CD8-positive, alpha-beta memory T cell (primary cell): ENCODE measurements at places on chromosomes 2 and 18. TPM values are rescaled to one million over a fixed set of nuclear protein-coding genes. Genes with fewer than 3 reads are reported as not detected.

Gene C2orf78
- not detected for total RNA-seq

Gene RAPH1
- 2.8 TPM for total RNA-seq

Gene POLR1B
- 67.1 TPM for total RNA-seq

Gene MATN3
- not detected for total RNA-seq

Gene KLHL29
- total RNA-seq: 0.13 TPM

Gene INHA
- total RNA-seq: not detected

Gene FMNL2
- 0.58 TPM for total RNA-seq

Gene UBXN4
- 96.9 TPM for total RNA-seq

DNA sequence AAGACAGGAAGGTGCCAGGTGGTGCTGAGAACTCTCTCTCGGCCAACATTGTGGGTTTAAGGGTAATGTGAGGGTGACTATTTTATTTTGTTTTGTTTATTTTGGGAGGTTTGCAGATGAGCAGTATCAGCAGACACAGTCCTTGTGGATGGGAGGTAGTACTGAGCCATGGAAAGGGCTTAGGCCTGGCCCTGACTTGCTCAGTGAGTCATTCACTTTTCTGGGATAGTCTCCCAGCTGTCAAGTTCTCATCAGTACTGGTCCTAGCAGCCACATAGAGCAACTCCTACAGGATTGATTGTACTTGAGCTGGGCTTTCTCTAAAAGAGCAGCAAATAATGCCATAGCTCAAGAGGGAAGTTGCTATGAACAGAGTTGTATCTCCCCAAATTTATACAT, 175.2 kb downstream of the LOXHD1 start:
- no peak for DNase-seq

- no peak for DNase-seq
These were observed 270.2 kb upstream of the RAB6C start for GRCh38 chr2:129709001-129709955.

DNA sequence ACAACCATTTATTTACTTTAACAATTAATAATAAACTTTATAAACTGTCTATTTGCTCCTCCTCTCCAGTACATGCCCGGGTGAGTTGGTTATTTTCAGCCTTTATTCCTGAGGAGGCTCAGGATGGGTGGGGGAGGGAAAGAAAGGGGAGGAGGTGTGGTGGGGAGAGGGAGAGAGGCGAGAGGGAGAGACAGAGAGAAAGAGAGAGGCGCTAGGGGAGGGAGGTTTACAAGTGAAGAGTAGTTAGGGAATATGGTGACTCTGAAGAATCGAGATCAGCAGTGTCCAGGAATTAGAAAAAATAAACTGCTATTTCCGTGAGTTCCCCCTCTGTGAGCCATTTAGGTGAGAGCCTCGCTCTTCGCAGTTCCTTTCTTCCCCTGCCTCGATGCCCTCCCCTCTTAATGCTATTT, 138.9 kb downstream of the MEIS1 start:
- DNase-seq: no peak

- no peak for DNase-seq
These were observed 77.3 kb downstream of the LONRF2 start for GRCh38 chr2:100244881-100245605.

DNA sequence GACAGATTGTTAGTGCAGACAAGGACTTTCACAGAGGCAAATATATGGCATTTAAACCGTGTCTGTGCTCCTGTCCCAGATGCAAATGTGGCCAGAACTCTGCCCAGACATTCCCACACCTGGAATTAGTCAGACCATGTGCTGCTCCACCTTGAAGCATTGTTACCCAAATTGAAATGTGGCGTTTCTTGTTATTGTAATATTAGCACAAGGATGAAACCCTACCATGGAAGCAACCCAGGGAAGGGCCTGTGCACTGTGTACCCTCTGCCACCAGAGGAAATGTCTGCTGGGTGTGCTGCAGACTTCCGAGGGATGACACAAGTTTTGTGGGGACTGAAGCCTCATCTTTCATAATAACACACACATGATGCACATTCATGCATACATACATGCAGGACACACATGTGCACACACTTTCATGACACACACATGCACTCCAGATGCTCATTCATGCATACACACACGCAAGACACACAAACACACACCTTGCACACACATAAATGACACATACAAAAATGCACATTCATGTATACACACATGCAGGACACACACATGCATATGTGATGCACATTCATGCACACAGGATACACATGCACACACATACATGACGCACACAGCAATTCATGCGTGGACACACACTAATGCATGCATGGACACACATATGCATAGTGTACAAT, 133.2 kb upstream of the SNTG2 start:
- DNase-seq: no peak

GRCh38 chr2:29187926-29188325, 72.7 kb downstream of the CLIP4 start:
- no peak for DNase-seq

DNA sequence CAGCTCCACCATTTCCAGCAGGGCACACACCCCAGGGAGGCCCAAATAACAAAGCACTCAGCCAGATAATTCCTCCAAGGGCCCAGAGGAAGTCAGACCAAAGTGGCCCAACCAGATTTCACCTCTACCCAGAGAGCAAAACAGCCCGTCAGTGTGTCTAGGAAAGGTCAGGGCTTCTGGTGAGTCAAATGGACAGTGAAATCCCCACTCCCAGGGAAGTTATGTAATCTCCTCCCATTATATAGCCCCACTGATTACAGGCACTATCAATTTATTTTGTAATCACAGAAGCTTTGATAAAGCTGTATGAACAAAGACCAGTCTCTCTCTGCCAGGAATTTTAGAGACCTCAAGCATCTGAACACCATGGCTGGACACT, 4.0 kb downstream of the B4GALT6 start:
- DNase-seq: no peak

DNA sequence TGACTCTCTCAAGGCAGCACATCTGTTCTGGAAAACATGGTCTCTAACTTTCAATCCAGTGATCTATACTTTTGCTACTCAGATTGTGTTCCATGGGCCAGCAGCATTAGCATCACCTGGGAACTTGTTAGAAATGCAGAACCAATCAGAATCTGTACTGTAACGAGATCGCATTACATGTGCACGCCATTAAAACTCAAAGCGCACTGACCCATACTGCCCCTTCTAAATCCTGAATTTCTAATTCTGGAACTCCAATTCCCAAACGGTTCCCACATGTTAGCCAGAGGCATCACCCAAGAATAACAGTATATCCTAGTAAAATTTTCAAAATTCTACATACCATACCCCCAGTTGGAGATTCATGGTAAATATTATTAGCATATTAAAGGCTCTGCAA, 10.5 kb upstream of the DCTN1 start:
- no peak for DNase-seq

DNA sequence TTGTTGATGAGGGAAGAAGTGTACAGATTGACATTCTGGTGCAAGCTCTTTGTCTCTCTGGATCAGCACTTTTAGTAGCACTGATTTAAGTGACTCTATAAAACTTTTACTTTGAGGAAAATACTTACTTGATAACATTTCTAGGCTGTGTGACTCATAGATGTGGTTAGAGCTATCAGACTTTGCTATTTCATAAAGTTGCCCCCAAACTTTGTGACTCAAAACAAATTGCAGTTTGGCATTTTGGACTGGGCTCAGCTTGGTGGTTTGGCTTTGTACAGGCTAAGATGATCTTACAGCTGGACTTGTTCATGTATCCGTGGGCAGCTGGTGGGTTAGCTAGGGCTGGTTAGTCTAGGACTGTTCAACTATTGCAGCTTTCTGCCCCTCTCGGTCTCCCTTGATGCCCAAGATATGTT, 42.1 kb upstream of the GLS start:
- DNase-seq: no peak

DNA sequence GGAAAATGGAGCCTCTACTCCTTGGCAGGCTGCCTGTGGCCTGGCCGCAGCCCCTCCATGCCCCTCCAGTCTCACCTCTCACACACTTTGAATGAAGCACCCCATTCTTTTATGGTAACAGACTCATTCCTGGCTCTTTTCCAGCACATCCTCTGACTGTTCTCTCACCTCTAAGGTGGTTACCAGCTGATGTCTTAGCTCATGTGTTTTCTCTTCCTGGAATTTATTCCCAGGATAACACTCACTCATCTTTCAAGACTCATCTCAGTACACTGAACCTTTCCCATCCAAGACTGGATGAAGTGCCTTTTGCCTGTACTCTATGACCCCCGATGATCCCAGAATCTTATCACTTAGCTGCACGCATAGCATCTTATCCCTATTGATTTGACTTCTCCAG, 50.6 kb downstream of the SLC9A4 start:
- no peak for DNase-seq

GRCh38 chr2:226660526-226660925, 139.1 kb downstream of the IRS1 start:
- DNase-seq: no peak

GRCh38 chr2:28802975-28803429, 7.6 kb upstream of the SPDYA start:
- no peak for DNase-seq

DNA sequence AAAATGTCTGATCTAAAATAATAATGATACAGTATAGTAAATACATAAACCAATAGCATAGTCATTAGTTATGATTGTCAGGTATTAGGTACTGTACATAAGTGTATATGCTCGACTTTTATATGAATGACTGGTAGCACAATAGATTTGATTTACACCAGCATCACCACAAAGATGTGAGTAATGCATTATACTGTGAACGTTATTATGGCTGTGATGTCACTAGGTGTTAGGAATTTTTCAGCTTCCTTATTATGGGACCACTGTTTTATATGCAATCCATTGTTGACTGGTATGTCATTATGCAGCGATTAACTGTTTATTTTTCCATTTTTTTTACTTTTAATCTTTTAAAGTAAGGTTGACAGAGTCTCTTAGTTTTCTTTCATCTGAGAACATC, 23.7 kb downstream of the ATP9B start:
- DNase-seq: no peak

DNA sequence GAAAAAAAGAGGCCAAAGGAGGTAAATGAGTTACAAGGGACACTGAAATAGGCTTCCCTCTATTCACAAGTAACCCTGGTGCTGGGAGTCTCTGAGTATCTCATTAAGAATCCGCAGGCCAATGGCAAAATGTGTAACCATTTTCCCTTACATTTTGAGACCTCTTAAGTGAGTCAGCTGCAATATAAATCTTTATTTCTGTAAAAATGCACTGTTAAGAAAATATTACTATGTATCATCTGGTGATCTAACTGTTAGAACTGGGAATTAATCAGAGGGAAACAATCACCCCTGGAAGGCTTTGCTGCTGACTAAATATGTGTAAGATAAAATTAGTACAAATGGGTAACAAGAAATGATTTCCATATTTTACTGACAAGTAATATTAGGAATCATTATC, 483.1 kb upstream of the CHST9 start:
- no peak for DNase-seq

DNA sequence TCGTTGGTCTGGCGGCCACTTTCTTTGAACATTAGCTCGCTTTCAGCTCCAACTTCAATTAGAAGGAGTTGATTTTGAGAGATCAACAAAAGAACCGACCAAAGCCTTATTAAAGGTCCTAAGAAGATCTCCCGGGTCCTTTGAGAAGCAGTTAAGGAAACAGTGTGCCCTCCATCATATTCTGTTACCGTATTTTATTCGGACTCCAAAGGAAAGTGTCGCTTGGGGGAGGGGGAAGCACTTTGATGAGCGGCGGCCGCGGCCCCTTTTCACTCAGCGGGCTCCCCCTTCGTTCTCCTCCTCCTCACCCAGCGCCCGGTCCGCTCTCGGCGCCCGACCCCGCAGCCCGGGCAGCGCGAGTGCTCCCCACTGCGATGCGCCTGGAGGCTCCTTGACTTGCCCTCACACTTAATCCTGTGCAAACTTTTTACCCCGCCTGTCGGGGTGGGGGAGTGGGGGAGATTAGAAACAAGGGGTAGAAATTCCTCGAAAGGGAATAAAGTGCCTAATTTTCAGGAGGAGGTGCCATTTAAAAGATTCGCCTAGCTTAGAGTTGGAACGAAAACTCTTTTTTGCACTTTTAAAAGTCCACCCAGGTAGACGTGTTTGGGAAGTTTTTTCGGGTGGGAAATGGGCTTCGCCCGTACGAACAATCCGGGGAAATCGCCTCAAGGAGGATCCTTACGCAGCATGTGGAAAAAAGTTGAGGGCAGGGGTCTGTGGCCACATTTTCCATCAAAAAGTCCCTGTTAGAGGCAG, 1.2 kb upstream of the OTX1 start:
- DNase-seq: no peak

- no peak for DNase-seq
These were observed 44.5 kb upstream of the MYCN start for GRCh38 chr2:15895615-15896469.

- no peak for DNase-seq
These were observed 25.2 kb upstream of the ACVR1 start for GRCh38 chr2:157901325-157901724.

DNA sequence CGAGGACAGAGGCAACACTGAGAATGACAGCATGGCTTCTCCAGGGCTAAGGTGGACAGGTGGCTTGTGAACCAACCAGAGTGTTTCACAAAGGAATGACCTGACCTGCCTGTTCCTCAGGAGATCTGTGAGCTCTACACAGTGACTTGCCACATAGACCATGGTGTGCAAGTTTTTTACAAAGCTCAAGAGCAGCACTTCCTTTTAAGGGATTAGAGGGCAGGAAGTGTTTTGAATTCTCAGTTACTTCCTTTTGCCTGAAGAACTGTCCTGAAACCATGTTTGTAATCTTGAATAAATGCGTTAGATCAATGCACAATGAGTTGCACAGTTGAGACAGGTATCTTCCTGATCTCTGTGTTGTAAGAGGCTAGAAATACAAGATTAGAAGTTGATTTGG, 421.9 kb downstream of the THSD7B start:
- no peak for DNase-seq

DNA sequence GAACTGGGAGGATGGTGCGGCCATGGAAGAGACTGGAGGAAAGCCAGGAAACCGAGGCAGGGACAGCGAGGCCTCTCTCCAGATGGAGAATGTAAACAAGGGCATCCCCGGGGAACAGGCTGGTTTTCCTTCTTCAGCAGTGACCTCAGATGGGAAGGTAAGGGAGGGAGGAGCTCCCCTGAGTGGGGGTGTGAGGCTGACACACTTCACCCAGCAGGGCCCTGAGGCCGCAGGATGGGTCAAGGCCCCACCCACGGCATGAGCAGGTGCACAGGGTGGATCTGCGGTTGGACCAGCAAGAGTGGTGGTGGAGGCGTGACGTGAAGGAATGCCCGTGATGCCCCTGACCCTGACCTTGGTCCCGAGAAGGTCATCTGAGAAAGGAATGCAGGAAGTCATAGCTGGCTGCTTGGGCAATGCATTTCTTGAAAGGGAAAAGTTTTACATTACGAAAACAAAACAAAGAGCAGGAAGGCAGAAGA, 48.1 kb downstream of the ADCY3 start:
- no peak for DNase-seq

- no peak for DNase-seq
These were observed 5.6 kb downstream of the PPP4R1 start for GRCh38 chr18:9608728-9609127.

DNA sequence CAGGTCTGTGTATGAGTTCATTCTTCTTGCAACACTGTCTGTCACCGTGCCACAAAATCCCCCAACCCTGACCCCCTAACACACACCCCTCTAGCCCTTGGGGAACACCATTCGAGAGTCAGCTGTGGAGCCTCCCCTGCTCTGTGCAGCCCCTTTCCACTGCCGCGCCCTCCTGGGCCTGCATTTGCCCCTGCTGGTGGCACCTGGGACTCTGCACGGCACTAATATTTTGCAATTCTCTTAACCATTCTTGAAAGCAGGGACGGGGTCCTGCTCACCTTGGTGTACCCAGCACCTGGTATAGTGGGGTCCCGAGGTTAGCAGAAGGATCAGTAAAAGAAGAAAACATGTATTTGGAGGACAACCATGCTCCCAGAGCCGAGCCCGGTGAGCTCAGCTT, 124.0 kb downstream of the HDAC4 start:
- no peak for DNase-seq
